ENCODE measurements at places on chromosomes 3 and 15.

DNA sequence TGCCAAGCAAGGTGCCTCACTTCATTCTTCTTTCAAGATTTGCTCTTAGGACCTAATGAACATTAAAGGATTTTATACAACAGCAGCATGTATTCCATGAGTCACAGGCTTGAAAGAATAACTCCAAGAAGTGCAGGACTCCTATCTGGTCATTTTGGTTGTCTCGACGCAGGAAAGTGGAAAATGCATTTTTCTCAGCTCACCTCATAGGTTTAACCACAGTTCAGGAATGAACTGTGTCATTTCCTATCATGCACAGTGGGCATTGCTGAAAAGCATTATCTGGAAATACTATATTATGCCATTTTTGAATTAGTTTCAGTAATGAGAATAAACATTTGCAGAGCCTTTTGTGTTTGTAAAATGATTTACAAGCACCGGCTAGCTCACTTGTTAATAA, 98.7 kb upstream of the BFSP2 start:
- DNase-seq: no peak

DNA sequence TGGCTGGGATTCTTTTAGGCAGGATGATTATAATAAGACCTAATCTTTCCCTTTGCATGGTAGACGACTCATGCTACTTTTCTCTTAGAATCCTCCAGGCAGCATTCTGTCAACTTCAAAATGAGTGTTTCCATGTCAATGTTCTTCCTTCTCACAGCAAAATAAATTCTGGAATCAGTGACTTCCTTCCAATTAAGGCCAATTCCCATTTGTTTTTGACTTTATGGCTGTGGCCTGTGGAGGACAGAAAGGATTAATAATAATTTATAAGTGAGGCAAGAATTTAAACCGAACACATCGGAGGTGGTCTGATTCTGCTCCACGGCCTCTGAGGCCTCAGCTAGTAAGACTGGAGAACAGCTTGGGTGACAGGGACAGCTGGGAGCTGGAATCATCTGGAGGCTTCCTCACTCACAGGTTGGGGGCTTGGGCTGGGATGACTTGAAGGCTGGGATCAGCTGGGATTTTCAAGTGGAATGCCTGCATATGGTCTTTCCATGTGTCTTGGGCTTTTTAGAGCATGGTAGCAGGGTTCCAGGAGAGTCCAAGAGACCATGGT, 241.8 kb upstream of the MCTP2 start:
- no peak for DNase-seq

GRCh38 chr3:58627570-58627885, 39.0 kb downstream of the FAM3D start:
- no peak for DNase-seq

- DNase-seq: no peak
These were observed 123.2 kb upstream of the EPHA3 start for GRCh38 chr3:88984256-88984655.

DNA sequence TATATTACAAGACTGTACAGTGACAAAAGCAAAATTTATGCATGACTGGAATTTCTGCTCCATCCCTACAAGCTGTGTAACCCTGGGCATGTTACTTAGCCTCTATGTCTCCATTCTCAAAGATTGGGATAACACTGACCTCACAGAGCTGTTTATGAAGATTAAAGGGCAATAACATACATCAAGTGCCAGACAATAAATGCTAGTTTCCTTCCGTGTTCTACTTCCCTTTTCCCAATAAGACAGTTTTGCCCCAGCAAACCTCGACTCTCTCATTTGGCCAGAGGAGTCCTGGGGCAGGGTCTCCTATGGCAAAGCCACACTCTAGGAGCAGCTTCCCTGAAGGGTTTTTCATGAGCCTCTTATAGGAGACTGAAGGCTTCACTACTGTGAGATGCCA, 7.5 kb downstream of the HEXA start:
- DNase-seq: no peak

Data from CD4-positive, alpha-beta T cell treated with Interleukin-4 for 1 hour (primary cell).